Vagina (tissue), 2 donors: ENCODE measurements at places on chromosomes 1 and 21. TPM values are rescaled to one million over a fixed set of nuclear protein-coding genes. Genes with fewer than 3 reads are reported as not detected.

The SFN gene
- total RNA-seq: 406 TPM

The KCNT2 gene
- total RNA-seq: 1.2 TPM

The CYP4A11 gene
- total RNA-seq: not detected

The DIO1 gene
- total RNA-seq: not detected

The KRTAP21-2 gene
- not detected for total RNA-seq

The RXFP4 gene
- total RNA-seq: not detected

The PPIAL4G gene
- total RNA-seq: not detected

GRCh38 chr21:36163750-36164741, 7.4 kb downstream of the DOP1B start:
- no peaks in the 10 kb centered on the region for H3K27me3 ChIP-seq
- H3K36me3 ChIP-seq: no peaks in the 10 kb centered on the region
- DNase-seq: no peak
- no peak overlapping the region for H3K4me3 ChIP-seq
- no peak overlapping the region for H3K27ac ChIP-seq
- peaks cover 7% of the 10 kb centered on the region for H3K4me1 ChIP-seq

- no peak for DNase-seq
- H3K4me1 ChIP-seq: peaks cover 18% of the 10 kb centered on the region
- no peak overlapping the region for H3K4me3 ChIP-seq
- no peaks in the 10 kb centered on the region for H3K27me3 ChIP-seq
- peaks cover 13% of the 10 kb centered on the region for H3K36me3 ChIP-seq
Measured at GRCh38 chr1:183515002-183515689, 42.8 kb downstream of the SMG7 start.

DNA sequence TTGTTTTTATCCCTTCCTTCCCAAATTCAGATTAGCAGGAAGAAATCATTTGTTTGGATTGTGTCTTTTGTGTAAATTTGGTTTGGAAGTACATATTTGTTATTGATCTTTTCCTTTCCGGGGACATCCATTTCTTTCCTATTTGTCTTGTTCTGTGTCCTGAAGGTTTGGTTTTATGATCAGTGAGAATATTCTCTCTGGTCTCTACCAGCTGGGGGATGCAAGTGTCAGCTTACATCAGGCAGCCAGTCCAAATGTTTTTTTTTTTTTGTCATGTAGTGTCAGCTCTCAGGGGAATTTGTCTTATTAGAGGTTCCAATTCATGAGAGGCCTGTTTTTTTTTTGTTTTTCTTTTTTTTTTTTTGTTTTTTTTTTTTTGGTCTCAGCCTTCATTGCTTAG, 479.2 kb upstream of the LRRC7 start:
- H3K4me3 ChIP-seq: no peak overlapping the region
- H3K36me3 ChIP-seq: no peaks in the 10 kb centered on the region
- no peaks in the 10 kb centered on the region for H3K27me3 ChIP-seq

GRCh38 chr1:223153177-223154119, 10.4 kb upstream of the TLR5 start:
- H3K27me3 ChIP-seq: no peaks in the 10 kb centered on the region
- no peaks in the 10 kb centered on the region for H3K4me1 ChIP-seq
- H3K27ac ChIP-seq: no peak overlapping the region
- H3K4me3 ChIP-seq: no peak overlapping the region

DNA sequence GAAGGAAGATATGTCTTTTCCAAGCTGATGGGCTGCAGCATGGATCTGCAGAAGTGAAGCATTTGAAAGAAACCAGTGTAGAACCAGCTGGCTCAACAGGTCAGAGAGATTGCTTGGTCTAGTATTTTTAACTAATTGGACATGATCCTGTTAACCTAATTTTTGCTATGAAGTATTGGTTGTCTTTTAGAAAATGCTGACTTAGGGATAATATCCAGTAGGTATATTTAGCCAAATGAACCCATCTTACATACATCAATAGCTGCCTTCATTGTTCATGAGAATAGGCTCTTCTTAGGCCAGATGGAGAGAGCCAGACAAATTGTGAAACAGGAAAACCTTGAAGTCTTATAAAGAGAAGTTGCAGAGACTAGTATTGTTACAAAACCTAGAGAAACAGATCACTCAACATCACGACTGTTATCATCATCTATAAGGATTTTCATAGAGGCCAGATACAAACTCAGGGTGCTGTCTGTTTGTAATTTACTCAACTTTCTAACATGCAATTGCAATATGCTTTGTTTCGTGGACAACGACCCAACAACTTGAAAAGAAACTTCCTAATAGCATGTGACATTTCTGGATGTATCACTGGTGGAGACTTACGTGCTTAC, 148.2 kb downstream of the DISC1 start:
- no peaks in the 10 kb centered on the region for H3K36me3 ChIP-seq
- H3K4me3 ChIP-seq: no peak overlapping the region

- no peak for DNase-seq
- no peaks in the 10 kb centered on the region for H3K27me3 ChIP-seq
- H3K4me3 ChIP-seq: peak overlapping the region; percentile 63
- H3K27ac ChIP-seq: peak overlapping the region; percentile 20
Measured at GRCh38 chr1:169107603-169108208, 1.2 kb downstream of the ATP1B1 start.

- H3K27ac ChIP-seq: no peak overlapping the region
- DNase-seq: no peak
- H3K4me1 ChIP-seq: no peaks in the 10 kb centered on the region
- H3K4me3 ChIP-seq: no peak overlapping the region
- no peaks in the 10 kb centered on the region for H3K27me3 ChIP-seq
Measured at GRCh38 chr1:50289495-50289894, 133.7 kb downstream of the DMRTA2 start.

DNA sequence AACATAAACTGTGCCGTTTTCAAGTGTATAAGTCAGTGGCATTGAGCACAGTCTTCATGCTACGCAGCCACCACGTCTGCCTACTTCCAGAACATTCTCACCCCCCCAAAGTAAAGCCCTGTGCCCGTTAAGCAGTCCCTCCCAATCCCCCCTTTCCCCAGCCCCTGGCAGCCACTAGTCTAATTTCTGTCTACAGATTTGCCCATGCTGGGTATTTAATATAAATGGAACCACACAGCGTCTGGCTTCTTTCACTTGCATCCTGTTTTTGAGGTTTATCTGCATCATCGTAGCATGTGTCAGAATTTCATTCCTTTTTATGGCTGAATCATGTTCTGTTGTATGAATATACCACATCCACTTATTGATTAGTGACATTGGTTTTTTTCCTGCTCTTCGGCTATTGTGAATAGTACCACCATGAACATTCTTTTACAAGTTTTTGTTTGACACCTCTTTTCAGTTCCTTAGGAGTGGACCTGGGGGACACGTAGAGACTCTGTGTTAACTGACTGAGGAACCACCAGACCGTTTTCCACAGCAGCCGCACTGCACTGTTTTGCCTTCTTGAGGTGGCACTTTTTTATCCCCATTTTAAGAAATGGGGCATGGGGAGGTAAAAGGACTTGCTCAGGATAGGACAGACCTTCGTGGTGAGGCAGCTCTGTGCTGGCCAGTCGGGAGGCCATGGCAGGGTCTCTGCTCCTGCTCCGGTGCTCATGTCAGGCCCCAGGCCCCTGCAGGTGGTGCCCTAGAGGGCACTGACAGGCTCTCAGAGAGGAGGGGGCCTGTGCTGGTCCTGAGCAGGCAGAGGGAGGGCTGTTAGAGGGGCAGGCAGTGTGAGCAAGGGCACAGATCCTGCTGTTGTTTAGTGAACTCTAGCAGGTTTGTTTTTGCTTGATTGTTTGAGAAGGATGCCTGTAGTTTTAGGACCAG, 123.8 kb downstream of the PCBP3 start:
- H3K27ac ChIP-seq: no peak overlapping the region
- no peaks in the 10 kb centered on the region for H3K36me3 ChIP-seq
- H3K4me1 ChIP-seq: no peaks in the 10 kb centered on the region
- H3K4me3 ChIP-seq: no peak overlapping the region

GRCh38 chr1:228785366-228786330, 50.4 kb downstream of the RHOU start:
- no peaks in the 10 kb centered on the region for H3K36me3 ChIP-seq
- no peak for DNase-seq
- H3K27ac ChIP-seq: no peak overlapping the region

DNA sequence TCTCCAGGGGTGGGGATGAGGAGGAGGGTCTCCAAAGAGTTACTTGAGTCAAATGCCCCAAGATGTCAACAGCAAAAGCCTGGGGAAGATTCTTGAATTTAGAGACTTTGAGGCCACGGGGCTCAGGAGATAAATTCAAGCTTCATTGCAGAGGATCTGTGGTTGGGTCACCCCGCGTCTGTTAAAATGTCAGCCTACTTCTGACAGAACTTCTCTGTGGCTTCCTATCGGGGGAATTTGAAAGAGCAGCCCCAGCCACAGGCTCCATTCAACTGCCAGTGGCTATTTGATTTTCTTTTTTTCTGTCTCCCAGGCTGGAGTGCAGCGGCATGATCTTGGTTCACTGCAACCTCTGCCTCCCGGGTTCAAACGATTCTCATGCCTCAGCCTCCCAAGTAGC, 62.5 kb upstream of the EFHD2 start:
- no peak overlapping the region for H3K4me3 ChIP-seq
- no peak overlapping the region for H3K27ac ChIP-seq
- no peaks in the 10 kb centered on the region for H3K36me3 ChIP-seq
- no peak for DNase-seq

GRCh38 chr1:61448914-61449313, 276.0 kb downstream of the TM2D1 start:
- DNase-seq: peak; percentile 99
- peak overlapping the region; percentile 67 for H3K27ac ChIP-seq
- no peak overlapping the region for H3K4me3 ChIP-seq
- no peaks in the 10 kb centered on the region for H3K36me3 ChIP-seq
- no peaks in the 10 kb centered on the region for H3K27me3 ChIP-seq
- H3K4me1 ChIP-seq: peaks cover 76% of the 10 kb centered on the region

DNA sequence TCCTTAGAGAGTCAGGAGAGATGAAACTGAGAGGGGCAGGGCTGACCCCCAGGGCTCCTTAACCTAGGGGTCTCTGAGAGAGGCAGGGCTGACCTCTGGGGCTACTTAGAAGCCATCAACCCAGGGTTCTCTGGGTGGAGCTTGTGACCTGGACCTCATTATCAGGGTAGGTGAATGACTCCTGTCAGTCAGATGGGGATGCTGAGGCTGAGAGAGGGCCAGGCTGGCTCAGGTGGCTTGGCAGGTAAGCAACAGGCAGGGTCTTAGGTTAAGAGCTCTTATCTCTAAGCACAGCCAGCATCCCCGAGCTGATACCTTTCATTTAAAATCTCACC, 160.9 kb downstream of the PTPRU start:
- H3K4me3 ChIP-seq: no peak overlapping the region
- H3K4me1 ChIP-seq: no peaks in the 10 kb centered on the region
- no peak for DNase-seq
- no peaks in the 10 kb centered on the region for H3K27me3 ChIP-seq
- no peak overlapping the region for H3K27ac ChIP-seq

DNA sequence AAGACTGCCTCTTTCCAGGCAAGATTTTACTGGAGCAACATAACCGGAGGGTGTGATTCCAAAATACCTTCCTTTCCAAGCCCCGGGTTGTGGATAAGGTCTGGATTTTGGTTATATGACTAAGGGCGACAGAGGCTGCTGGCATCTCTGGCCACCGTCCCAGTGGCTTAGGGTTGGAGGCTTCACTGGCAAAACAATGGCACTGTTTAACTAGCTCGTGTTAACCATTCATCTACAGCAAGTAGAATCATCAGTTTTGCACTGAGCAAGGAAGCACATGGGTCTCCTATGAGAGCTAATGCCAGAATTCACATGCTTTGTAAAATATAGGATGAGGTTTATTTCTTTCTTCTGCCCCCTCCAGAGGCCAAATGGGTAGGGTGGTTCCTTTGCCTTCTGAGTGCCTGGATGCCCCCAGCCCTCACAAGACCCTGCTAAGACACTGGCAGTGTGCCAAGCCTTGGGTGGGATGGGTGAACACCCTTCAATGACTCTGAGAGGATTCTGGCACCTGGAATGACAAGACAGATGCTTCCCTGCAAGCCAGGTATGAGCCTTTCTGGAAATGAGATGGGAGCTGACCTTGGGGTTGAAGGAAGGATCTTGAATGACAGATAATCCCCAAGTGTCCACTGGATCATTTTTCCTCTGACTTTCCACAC, 36.8 kb downstream of the DHCR24 start:
- no peaks in the 10 kb centered on the region for H3K27me3 ChIP-seq
- peak overlapping the region; percentile 84 for H3K27ac ChIP-seq

GRCh38 chr1:225780630-225781029, 3.0 kb downstream of the SRP9 start:
- no peaks in the 10 kb centered on the region for H3K36me3 ChIP-seq
- H3K4me3 ChIP-seq: no peak overlapping the region
- no peak for DNase-seq
- H3K27me3 ChIP-seq: no peaks in the 10 kb centered on the region

- H3K4me3 ChIP-seq: no peak overlapping the region
- DNase-seq: peak; percentile 70
- no peaks in the 10 kb centered on the region for H3K27me3 ChIP-seq
Measured at GRCh38 chr1:12769976-12770505, 3.5 kb upstream of the PRAMEF12 start.

GRCh38 chr1:58434607-58435006, 111.9 kb downstream of the OMA1 start:
- no peak overlapping the region for H3K27ac ChIP-seq
- DNase-seq: no peak
- no peaks in the 10 kb centered on the region for H3K36me3 ChIP-seq
- no peaks in the 10 kb centered on the region for H3K27me3 ChIP-seq
- H3K4me3 ChIP-seq: no peak overlapping the region

DNA sequence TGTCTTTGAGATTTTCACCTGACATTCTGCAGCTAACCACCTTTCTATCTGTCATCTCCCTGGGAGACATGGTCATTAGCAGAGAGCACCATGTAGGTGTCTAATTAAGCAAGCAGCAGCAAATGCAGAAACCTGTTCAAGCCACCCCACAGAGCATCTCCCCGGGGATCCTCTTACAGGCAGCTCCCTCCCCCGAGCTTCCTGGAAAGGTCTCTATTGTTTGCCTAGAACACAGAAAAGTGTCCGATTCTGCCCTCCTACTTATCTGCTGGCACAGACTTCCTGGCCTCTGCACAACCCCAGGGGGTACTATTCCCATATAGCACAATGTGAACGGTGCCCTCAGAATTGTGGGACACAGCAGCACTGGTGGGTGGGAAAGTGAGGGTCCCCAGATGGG, 46.1 kb downstream of the PLEKHA6 start:
- H3K36me3 ChIP-seq: no peaks in the 10 kb centered on the region
- H3K4me3 ChIP-seq: no peak overlapping the region
- DNase-seq: no peak
- no peaks in the 10 kb centered on the region for H3K4me1 ChIP-seq
- no peaks in the 10 kb centered on the region for H3K27me3 ChIP-seq

DNA sequence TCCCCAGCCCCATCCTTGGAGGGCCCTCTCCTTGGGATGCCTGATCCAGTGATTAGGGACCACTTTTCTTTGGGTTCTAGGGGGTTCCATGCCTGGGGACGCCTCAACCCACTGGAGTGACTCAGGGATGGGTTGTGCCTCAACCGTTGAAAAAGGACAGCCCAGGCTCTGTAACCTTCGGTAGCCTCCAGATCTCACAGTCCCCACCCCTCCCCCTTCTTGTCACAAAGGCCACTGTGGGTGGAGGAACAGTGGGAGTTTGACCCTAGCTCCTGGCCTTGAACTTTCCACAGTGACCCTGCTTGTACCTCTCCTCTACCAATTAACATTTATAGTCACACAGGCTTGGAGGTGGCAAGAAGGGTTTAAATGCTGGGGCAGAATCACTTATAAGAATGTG, 2.6 kb upstream of the RORC start:
- peaks cover 38% of the 10 kb centered on the region for H3K4me1 ChIP-seq
- no peaks in the 10 kb centered on the region for H3K36me3 ChIP-seq
- DNase-seq: no peak
- no peak overlapping the region for H3K27ac ChIP-seq

GRCh38 chr1:110460253-110461220, 9.6 kb downstream of the PROK1 start:
- H3K27ac ChIP-seq: no peak overlapping the region
- H3K27me3 ChIP-seq: no peaks in the 10 kb centered on the region
- DNase-seq: no peak
- peaks cover 11% of the 10 kb centered on the region for H3K4me1 ChIP-seq
- no peaks in the 10 kb centered on the region for H3K36me3 ChIP-seq
